Effector memory CD8-positive, alpha-beta T cell (primary cell): ENCODE measurements at places on chromosomes 12 and 14.

GRCh38 chr12:3033539-3033867 is 43.7 kb upstream of the TSPAN9 start:
- no peak for DNase-seq

GRCh38 chr12:52130711-52131110 is 51.2 kb downstream of the SMIM41 start:
- DNase-seq: no peak

- DNase-seq: no peak
These were observed 7.3 kb downstream of the JAG2 start for GRCh38 chr14:105161309-105161708.

DNA sequence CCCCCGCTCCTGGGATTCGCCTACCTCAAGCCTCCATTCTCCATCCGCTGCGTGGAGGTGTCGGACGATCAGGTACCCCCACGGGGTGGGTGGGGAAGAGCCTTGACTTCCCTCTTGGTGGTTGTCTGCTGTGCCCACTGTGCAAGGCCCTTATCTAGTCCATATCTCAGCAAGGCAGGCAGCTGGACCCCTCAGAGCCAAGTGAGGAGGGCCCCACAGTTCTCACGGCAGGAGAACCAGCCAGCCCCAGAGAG is 39.9 kb downstream of the MMAB start:
- no peak for DNase-seq

DNA sequence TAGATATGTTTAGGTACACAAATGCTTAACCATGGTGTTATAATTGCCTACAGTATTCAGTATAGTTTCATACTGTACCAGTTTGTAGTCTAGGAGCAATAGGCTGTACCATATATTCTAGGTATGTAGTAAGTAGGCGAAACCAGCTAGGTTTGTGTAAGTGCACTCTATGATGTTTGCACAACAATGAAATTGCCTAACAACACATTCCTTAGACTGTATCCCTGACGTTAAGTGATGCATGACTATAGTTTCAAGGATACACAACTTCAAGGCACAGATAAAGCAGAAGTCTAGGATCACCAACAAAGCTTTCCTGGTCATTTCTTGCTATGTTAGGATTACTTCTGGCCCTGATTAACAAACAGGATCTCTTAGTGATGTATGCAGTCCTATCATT is 135.1 kb downstream of the SLC38A1 start:
- DNase-seq: no peak

GRCh38 chr12:41186026-41186425 is 2.1 kb upstream of the PDZRN4 start:
- DNase-seq: no peak

- DNase-seq: no peak
These were observed 97.5 kb downstream of the CRACR2A start for GRCh38 chr12:3655328-3655900.
